ENCODE measurements at places on chromosomes 6 and 20.

- DNase-seq = no peak
Observed at GRCh38 chr20:10170261-10170660, 48.4 kb upstream of the SNAP25 start.

GRCh38 chr20:45957021-45957941 is 14.7 kb downstream of the ZNF335 start:
- DNase-seq = no peak

DNA sequence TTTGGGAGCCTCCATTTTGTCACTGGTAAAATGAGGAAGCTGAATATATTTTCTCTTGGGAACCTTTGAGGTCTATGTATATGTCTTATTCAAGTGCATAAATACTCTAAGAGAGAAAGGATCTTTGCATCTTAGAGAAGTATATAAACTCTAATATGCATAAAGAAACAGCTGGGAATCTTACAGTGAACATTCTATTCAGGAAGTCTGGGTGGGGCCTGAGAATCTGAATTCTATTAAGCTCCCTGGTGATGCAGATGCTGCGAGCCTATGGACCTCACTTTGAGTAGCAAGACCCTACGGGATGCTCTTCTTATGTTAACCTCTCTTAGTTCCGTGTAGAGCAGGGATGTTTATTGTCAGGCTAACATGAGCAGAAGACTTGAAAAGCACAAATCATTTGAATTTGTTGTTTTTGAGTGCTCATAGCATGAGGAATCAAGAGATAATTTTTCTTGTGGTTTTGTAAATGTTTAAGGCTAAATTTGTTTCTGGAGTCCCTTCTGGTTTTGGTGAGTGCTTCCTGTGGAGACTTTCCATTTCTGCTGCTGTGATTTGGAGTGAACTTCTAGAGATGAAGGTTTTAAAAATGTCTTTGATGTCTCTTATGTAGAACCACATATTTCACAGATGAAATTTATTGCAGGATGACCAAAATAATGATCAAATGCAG is 281.2 kb upstream of the JAG1 start:
- DNase-seq = no peak

DNA sequence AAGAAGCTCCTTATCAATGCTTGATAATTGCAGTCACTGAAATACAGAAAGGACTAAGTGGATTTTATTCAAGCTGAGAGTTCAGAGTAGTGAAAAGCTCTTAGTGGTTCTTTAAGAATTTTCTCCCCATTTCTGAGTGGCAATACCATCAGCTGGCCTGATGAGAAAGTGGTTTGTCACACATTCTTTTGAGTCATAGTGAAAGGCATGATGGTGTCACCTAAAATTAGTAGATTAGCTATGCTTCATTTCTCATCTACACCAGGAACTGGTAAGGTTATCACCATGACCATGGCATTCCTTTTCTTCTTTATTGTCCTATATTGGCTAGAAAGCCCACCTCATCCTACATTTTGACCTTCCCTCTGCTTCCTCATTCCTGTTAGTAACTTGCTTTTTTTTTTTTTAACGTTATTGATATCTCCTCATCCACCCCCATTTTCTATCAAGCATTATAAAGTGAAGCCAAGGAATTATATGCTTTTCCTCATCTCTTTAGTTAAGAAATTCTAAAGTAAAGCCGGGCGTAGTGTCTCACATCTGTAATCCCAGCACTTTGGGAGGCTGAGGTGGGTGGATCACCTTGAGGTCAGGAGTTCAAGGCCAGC is 67.4 kb upstream of the LOC128125822 start:
- no peak for DNase-seq

DNA sequence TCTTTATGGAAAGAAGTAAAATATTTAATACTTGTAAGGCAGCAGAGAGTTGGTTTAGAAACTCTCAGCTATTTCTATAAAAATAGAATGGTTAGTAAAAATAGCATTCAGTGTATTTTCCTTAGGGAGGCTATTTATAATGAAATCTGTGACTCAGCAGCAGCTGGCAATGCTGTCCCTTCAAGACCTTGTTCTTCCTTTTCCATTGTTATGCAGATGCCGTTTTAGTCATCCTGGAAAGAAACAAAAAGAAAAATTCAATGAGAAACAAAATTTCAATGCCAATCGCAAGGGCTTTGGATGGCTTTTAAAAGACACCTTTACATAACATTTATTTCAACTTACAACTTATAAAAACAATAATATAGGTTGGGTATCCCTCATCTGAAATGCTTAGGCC is 17.5 kb downstream of the MPC1 start:
- DNase-seq = no peak

DNA sequence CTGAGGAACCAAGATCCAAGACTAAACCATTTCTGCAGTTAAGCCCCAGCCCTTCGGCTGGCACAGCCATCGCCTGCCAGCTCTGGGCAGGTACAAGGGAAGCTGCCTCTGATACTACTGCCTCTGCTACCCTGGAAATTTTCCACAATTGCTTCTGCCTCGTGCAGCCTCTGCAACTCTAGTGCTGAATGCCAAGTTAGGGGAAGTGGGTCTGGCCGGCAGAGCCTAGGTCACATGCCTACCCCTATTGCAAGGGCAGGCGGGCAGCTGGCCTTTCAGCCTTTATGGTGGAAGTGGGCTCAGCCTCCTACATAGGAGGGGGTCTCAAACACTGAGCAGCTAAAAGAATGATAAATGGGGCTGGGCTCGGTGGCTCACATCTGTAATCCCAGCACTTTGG is 44.5 kb upstream of the TULP1 start:
- DNase-seq = no peak

- no peak for DNase-seq
Observed at GRCh38 chr6:163815796-163816195, 401.3 kb downstream of the QKI start.

DNA sequence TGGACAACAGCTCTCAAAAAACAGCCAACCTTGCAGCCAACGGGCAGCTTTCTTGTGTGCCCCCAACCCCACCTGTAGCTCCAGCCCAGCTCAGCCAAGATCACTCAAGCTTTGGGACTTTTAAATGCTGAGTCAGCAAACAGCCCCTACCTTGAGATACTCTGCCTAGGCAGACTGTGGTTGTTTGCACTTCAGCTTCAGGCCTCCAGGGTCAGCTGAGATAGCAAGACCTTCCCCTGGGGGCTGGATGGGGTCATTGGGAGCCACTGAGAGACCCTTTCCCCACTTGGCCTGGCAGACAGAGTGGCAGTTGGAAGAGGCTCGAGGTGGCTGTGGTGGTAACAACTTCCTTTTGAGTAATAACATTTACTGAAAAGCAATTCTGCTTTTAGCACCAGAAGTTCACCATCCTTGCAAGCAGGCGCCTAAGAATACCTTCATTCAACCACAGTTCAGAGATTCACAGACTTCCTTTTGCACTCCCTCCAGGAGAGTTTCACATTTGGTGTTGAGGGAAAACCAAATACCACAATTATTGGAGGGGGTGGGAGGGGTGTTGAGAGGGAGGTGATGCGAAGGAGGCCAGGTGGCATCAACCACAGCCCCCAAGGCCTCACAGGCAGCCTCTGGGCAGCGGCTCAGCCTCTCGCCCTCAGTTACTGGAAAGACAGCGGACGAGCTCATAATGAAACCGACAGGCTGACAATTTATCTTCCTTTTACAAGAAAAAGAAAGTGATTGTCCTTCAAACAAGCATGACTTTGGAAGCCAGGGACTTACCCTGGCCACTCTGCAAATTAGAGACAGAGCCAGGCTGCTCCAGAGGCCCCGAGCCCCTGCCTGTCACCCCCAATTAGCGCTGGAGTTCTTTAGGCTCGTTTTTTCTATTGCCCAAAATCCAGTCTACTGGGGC is 148.1 kb downstream of the CEBPB start:
- DNase-seq = no peak

DNA sequence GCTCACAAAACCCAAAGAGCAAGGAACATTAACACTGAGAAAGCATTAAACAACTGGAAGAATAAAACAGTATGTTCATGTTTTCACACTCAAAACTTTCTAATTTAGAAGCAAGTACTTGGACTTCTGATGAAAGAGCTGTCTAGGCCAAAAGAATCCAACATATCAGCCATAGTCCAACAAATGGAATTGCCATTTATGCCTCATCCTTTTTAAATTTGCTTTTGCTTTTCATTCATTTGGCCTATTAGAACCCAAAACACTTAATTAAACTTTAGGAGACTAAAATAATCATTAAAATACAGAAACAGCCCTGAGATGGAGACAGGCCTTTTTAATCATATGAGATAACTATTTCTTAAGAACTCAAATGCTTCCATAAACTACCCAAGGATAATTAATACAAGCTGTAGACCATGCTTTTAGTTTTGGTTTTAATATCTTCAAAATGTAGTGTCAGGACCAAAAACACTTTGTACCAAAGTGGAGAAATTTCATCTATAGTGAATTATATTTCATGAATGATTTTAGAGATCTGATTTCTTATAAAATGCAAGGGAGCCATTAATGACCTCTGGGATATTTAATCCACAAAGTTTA is 166.5 kb downstream of the KIF6 start:
- DNase-seq = no peak

GRCh38 chr20:51091406-51092195 is 68.7 kb upstream of the KCNG1 start:
- DNase-seq = no peak

DNA sequence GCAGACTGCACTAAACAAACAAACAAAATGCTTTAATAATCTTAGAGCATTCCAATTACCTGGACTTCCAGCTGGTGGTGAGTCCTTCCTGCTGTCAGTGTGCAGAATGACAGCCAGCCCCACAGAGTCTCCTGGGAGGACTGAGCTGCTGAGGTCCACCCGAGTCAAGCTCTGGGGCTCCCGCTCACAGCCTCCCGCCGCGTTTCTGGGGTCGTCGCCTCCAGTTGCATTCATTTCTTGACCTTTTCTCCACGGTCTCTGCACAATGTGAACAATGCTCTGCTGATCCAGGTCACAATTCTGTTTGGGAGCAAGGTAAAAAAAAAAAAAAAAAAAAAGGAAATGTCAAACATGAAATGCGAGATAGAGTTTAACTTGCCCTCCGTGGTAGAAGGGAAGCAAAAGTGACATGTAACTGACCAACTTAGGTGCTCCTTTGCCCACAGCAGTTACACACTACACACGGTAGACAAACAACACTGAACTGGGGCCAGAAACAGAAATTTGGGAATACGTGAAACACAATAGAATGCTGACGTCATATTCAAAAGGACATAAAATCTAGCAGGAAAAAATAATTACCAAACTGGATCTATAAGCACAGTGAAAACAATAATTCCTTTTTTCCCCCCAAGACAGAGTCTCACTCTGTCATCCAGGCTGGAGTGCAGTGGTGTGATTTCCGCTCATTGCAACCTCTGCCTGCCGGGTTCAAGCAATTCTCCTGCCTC is 464.9 kb downstream of the PRKN start:
- no peak for DNase-seq

DNA sequence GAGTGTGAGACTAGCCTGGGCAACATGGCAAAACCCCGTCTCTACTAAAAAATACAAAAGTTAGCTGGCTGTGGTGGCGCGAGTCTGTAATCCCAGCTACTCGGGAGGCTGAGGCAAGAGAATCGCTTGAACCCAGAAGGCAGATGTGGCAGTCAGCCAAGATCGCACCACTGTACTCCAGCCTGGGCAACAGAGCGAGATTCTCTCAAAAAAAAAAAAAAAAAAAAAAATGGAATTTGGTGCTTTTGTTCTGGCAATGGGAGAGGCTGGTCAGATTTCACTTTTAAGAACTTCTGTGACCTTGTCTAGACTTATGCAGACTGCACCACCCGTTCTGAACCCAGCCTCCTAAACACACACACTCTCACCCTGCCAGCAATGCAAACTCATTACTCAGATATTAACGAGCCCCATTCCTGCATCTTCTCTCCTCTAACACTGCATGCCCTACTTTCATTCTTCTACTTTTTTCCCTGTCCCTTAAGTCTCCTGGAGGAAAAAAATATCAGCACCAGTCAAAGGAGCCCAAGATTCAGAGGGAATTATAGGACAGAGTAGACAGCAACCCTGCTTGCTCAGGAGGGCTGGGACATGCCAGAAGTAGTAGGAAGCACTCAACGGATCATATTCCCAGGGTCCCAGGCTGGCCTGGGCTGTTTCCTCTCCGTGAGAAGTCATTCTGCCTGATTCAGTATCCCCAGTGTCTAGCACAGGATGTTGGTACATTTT is 4.4 kb downstream of the MOCS1 start:
- no peak for DNase-seq

DNA sequence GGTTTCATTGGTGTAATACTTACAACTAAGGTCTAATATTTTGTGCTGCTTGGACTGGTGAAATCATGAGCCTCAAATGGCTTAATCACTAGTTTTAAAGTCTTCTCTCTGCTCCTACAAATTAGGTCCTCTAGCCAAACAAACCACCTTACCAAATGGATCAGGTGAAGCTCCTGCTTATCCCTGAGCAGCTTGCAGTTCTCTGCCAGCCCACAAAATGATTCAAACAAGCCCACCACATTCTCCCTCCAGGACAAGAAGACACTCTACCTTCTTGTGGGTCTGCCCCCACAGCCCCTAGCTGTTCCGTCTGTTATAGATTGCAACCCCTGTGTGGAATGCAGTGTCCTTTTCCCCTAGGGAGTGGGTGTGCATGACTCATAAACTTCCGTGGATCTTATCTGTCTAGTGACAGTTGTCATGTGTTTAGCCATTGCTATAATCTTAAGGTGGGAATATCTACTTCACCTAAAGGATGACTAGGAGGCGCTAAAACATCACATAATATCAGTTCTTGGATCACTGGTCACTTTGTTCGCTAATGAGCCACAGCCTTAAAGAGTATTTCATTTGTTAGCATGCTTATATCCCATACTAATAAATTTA is 940.5 kb upstream of the MANEA start:
- DNase-seq = no peak

DNA sequence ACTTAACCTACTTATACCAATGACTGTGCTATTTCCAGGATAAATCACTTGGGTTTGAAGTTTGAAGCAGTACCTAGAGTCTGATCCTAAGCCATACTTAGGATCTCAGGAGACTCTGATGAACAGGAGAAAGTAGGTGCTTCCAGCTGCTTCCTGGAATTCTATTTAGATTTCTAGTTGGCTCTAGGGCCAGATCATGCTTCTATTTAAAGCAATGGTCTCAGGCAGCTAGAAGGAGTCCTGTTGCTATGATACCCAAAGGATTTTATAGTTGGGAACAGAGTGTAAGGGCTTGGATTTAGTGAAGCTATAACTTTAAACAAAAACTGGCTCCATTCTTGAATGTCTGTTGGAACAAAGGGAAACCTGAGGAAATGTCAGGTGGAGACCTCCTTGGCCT is 52.4 kb upstream of the TINAG start:
- no peak for DNase-seq

- no peak for DNase-seq
Observed at GRCh38 chr6:33297956-33298772, 578 bp downstream of the RGL2 start.

- no peak for DNase-seq
Observed at GRCh38 chr20:63863021-63863797, 1.9 kb upstream of the TPD52L2 start.

GRCh38 chr6:10250655-10251220 is 164.1 kb downstream of the TFAP2A start:
- DNase-seq = no peak

DNA sequence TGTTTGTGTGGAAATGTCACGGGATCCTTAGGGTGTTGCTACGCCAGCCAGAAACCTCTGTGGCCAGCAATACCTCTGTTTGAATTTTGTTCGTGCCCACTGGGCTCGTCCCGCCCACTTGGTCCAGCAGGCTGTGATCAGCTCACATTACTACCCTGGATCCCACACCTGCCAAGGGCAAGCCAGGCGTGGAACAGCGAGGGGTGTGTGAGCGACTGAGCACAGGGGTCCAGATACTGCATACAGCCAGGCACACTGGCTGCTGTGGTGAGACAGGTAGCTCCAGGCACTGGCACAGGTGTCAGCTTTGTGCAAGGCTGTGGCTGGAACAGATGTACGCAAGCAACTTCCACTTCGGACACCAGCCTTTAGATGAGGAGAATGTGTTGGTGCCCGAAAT is 718.9 kb downstream of the EPHA7 start:
- no peak for DNase-seq

GRCh38 chr6:52363228-52363867 is 1.4 kb downstream of the PAQR8 start:
- DNase-seq = no peak
